ENCODE measurements at places on chromosomes 12 and 14. TPM values are rescaled to one million over a fixed set of nuclear protein-coding genes. Genes with fewer than 3 reads are reported as not detected.

The PLD4 gene
- total RNA-seq, result 0.51 TPM

- no peak for DNase-seq
Observed at GRCh38 chr12:8664228-8664913, 1.7 kb upstream of the MFAP5 start.

The TMPRSS12 gene
- total RNA-seq, result not detected

DNA sequence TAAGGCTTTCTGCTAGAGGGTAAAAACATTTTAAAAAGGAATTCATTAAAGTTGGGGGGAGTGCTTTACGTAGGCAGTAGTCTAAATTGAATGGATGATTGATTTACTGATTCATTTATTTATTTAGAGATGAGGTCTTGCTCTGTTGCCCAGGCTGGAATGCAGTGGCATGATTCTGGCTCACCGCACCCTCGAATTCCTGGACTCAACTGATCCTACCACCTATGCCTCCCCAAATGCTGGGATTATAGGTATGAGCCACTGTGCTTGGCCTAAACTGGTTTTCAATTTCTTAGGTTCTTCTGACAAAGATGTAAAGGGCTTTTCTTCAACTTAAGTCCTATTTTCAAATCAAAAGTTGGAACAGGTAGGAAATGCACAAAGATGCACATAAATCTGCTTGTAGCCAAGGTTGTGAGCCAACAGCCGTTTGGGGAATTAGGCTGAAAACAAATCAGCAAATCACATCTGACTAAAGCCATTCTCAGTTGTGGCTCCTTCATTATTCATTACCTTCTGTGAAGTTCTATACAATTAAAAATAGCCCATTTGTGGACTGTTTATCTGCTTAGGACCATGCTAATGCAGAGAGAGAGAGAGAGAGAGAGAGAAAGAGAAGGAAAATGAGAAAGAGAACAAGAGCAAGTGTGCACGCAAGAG, 218.0 kb downstream of the PPM1H start:
- no peak for DNase-seq

- no peak for DNase-seq
Observed at GRCh38 chr14:45868377-45868776, 615.4 kb upstream of the MIS18BP1 start.

- DNase-seq, result no peak
Observed at GRCh38 chr14:81523616-81524015, 10.0 kb downstream of the SEL1L start.

The P2RX2 gene
- total RNA-seq, result not detected

The PPP1R36 gene
- total RNA-seq, result 0.94 TPM

The NTF3 gene
- 0.70 TPM for total RNA-seq

GRCh38 chr14:104187931-104188726, 49.7 kb downstream of the KIF26A start:
- DNase-seq, result no peak

DNA sequence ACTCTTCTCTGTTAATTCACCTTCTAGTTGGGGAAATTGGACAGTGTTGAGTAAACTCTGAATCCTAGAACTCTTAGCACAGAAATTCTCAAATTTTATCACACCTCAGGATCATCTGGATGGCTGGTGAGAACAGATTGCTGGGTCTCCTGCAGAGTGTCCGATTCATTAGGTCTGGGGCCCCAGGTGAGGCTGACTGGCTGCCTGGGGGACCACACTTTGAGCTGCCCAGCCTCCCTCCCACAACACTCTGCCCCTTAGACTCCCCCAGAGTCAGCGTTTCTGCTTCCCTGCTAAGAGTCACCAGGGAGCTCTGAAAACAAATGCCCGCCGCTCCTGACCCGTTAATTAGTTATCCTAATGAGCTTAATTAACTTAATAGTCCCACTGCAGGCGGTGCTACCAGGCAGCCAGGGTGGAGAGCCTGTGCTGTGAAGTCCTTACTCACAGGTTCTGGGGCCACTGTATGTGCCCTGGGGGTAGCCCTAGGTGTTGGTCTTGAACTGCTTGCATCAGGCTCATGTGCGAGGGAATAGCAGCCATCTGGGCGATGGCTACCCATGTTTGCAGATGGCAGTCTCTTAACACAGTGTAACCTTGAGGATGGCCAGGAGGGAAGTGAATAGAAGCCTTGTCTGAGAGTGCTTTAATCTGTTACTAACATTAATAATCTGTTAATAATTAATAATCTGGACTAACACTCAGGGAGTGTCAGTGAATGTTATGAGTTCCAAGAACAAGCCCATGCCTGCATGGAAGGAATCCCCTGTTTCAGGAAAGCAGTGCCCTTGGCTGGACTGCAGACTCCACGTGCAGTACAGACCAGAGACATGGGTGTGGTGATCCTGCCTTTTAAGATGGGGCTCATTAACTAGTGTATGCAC, 35.6 kb downstream of the AACS start:
- DNase-seq, result no peak

The GPR84 gene
- 0.22 TPM for total RNA-seq

- no peak for DNase-seq
Observed at GRCh38 chr12:102232446-102232845, 34.8 kb upstream of the PMCH start.

DNA sequence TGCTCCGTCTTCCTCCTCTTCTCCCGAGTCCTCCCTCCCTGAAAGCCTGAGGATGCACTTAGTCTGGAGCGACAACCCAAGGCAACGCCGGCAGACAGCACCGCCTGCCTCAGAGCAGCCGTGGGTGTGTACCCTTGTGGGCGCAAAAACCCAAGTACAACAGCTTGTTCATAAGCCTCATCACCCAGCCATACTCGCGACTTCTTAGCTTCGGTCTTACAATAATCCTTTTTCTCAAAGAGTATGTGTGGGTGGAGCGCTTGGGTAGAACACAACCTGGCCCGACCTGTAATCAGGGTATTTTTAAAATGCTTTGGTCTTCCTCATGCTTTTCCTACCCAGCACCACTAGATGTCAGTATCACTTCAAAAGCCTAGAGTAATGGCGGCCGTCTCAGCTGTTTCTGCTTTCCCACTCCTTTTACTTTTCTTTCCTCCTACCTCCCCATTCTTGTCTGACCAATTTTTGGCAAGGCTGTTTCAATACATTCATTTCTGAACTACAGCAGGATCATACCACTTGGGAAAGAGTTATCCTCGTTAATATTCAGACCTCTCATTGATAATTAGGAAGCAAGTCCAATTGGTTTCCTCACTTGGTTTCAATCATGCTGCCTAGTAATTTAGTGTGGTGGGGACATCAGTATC, 198.9 kb downstream of the EPS8 start:
- no peak for DNase-seq

The CMA1 gene
- total RNA-seq, result 0.46 TPM

DNA sequence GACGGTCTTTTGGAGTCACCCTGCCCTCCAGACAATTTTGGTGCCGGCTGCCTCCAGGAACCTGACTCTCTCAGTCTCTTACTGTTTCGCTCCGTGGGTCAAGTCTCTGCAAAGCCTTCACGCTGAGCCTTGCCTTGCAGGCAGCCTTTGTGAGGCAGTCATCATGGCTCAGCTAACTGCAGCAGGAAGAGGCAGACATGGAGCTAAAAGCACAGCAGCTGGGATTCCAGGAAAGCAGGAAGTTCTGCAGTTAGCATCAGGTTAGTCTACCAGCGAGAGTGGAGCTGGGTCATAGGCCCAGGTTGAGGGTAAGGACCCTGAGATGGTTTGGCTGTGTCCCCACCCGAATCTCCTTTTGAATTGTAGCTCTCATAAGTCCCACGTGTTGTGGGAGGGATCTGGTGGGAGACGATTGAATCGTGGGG, 305.4 kb downstream of the PCNX1 start:
- DNase-seq, result peak; percentile 65

DNA sequence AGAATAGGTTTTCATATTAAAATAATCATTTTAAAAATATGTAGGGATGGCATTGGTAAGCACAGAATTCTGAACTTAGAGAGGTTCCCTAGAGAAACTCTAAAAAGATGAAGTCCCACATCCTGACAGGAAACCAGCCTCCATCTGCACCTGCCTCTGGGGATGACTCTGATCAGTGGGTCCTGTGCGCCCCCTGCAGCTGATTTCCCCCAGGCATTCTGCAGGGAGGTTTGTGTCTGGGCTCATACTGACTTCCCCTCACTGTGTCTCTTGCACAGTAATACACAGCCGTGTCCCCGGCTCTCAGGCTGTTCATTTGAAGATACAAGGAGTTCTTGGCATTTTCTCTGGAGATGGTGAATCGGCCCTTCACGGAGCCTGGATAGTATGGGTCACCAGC, 602.9 kb downstream of the TMEM121 start:
- no peak for DNase-seq

DNA sequence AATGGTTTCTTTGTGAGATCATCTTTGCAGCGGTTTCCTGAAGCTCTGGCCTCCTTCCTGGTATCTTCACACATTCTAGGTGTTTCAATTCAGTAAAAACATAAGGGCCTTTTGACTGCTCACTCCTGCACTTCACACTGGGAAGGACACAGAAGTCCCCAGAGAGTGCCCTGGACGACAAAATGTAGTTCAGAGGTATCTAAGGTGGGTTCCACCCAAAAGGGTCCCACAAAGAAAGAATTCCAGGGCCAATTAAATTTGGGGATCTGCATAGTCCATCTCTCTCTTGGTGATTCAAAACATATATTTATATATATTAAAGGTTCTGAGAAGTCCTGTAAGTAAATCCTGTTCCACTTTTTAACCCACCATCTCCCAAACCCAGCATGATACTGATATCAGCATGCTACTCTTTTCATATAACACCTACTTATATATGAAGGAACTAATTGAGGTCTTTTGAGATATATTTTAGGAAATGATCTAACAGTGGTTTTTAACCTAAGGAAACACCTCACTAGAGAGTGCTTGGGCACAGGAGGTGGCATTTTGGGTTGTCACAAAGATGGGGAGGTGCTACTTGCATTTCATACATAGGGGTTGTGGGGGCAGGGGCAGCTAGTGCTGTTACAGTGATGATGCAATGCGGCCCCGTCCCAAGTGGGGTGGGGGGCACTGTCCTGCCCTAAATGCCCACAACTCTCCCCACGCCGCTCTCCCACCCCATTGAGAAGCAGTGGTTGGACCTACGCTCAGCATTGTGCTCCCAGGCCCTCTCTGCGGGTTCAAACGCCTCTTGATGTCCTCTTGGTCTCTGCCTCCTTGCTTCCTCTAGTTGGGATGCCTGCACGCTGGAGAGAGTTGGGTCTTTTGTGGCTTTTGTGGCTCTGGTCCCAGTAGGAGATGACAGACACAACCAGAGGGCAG, 109.4 kb downstream of the ARF6 start:
- DNase-seq, result no peak

DNA sequence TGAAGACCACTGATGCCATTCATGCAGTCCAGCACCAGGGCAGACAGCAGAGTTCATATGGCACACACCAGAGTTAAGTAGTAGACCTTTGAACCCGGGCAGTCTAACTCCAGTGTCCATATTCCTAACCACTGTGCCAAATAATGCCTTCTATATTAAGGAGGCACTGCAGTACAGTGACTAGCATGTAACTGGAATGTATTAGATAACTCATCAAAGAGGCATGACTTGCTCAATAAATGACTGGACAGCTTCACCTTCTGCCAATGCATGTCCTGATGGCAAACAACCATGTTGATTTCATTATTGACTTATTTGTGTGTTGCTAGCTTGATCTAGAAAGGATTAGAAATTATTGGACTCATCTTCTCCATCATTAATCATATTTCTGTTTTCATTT, 40.2 kb downstream of the DACT1 start:
- no peak for DNase-seq

The CPM gene
- 3.2 TPM for total RNA-seq

- no peak for DNase-seq
Observed at GRCh38 chr12:78396538-78396937, 468.0 kb upstream of the SYT1 start.

GRCh38 chr12:101004898-101005297, 205.1 kb downstream of the SLC5A8 start:
- DNase-seq, result no peak

GRCh38 chr14:21840765-21841164, 167.1 kb upstream of the OR4E1 start:
- no peak for DNase-seq

DNA sequence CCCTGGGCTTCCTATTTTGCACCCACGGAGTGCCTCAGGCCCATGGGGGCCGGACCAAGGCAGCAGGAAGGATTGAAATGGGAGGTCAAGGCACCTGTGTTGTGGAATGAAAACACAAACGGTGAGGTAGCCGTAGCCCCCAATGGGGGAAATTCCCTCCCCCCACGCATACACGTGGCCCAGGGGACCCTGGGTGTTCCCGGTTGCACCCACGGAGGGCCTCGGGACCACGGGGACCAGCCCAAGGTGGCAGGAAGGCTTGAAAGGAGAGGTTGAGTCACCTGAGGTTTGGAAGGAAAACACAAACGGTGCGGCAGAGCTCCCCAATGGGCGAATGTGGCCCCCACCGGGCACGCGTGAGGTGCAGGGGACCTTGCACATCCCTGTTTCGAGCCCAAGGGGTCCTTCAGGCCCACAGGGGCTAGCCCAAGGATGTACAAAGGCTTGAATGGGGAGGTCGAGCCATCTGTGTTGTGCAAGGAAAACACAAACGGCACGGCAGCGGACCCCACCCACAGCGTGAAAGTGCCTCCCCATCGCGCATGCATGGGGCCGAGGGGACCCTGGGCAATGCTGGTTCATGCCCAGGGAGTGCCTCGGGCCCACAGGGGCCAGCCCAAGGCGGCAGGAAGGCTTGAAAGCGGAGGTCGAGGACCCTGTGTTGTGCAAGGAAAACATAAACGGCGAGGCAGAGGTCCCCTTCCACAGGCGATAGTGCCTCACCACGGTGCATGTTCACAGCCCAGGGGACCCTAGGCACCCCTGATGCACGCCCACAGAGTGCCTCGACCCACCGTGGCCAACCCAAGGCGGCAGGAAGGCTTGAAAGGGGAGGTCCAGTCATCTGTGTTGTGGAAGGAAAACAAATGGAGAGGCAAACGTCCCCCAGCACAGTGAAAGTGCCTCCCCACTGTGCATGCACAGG, 376.7 kb downstream of the ALG10 start:
- DNase-seq, result peak; percentile 67

DNA sequence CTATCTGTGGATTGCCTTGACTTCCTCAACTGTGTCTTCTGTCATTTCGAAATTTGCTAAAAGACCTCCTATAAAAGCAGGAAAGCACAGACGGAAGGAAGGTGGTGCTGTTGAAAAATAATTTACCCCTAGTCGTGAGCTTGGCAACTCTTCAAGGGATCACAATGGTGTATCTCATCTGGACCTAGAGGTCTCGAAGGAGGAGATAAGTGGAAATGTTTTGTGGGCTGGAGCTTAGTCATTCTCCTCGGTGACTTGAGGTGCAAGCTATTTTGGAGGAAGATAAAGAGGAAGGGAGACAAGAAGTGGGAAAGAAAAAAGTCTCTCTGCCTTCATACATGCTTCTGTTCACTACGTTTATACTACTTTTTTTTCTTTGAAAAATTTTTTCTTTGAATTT, 89.9 kb downstream of the FLRT2 start:
- DNase-seq, result no peak

- DNase-seq, result peak; percentile 63
Observed at GRCh38 chr12:29103539-29103974, 45.5 kb upstream of the FAR2 start.

The CCDC198 gene
- total RNA-seq, result not detected

Measured in cardiac septum (tissue), 1 donor.